ENCODE measurements at places on chromosomes 5 and 9.
A peak's percentile ranks its signal among the peaks of the same experiment; 100 is the strongest.

GRCh38 chr9:133957328-133957727, 34.8 kb downstream of the VAV2 start:
- peaks cover 72% of the 10 kb centered on the region for H3K4me1 ChIP-seq
- no peaks in the 10 kb centered on the region for H3K36me3 ChIP-seq
- no peaks in the 10 kb centered on the region for H3K27me3 ChIP-seq
- no peak for DNase-seq
- H3K4me3 ChIP-seq, result no peak overlapping the region

- H3K27me3 ChIP-seq, result no peaks in the 10 kb centered on the region
- DNase-seq, result no peak
- no peaks in the 10 kb centered on the region for H3K4me1 ChIP-seq
- no peak overlapping the region for H3K4me3 ChIP-seq
- no peak overlapping the region for H3K27ac ChIP-seq
- H3K36me3 ChIP-seq, result no peaks in the 10 kb centered on the region
These were observed 48.5 kb downstream of the ADAMTS19 start for GRCh38 chr5:129508606-129509005.

DNA sequence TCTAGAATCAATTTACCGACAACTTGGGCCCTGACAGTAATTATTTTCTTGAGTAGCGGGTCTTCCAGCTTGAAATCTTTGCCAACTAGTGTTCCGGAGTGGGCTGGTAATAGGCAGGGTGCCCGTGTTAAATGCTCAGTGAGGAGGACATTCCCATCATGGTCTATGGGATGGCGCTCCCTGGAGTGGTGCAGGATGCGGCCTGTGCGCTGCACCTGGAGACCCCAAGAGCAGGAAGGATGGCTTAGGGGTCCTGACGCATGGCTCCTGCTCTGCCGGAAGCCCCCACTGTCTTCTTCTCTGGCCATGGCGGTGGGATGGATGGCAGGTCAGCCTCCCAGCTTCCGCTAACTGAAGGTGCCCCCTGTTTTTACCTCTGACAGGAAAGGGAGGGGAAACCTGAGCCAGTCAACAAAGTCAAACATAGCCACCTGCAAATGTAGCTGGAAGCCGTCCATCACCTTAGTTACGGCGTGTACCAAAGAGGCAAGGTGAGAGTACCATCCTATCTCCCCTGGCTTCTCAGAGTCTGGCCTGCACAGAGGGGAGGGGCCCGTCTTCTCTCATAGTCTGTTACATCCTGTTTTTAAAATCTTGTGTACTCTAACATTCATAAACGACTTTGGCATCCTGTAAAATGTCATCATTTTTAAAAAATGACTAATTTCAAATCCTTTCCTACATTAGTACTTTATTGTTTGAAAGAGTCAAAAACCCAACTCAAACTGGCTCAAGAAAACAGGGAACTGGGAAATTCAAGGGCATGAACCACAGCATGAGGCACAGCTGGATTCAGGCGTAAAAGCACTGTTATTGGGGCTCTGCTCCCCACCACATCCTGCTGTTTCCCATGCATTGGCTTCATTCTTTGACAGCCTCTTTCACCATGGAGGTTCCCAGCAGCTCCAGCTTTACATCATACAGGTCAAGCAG, 28.5 kb upstream of the UNC5A start:
- DNase-seq, result no peak
- no peak overlapping the region for H3K4me3 ChIP-seq
- no peaks in the 10 kb centered on the region for H3K27me3 ChIP-seq
- H3K27ac ChIP-seq, result peak overlapping the region; percentile 80

DNA sequence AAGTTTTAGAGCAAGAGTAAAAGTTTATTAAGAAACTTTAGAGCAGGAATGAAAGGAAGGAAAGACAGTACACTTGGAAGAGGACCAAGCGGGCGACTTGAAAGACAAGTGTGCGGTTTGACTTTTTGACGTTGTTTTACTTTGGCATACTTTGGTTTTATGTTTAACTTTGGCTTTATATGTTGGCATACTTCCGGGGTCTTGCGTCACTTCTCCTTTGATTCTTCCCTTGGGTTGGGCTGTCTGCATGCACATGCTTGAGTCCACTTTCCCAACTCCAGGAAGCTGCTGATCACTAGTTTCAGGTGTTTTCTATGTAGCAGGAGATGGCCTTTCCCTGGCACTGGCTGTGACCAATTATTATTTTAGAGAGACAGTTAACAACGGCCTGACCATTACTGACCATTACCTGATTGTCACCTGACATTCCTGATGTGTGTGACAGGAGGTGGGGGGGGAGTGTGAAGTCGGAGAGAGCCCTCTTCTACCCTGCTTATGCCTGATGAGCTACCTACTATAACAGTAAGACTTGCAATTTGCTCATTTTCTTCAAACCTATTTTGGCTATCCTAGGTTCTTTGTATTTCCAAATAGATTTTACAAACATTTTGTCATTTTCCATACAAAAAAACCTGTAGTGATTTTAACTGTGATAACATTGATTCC, 45.5 kb downstream of the TNFSF8 start:
- peak overlapping the region; percentile 49 for H3K27ac ChIP-seq
- H3K27me3 ChIP-seq, result no peaks in the 10 kb centered on the region
- no peak overlapping the region for H3K4me3 ChIP-seq
- DNase-seq, result peak; percentile 42
- no peaks in the 10 kb centered on the region for H3K36me3 ChIP-seq
- H3K4me1 ChIP-seq, result peaks cover 5% of the 10 kb centered on the region

DNA sequence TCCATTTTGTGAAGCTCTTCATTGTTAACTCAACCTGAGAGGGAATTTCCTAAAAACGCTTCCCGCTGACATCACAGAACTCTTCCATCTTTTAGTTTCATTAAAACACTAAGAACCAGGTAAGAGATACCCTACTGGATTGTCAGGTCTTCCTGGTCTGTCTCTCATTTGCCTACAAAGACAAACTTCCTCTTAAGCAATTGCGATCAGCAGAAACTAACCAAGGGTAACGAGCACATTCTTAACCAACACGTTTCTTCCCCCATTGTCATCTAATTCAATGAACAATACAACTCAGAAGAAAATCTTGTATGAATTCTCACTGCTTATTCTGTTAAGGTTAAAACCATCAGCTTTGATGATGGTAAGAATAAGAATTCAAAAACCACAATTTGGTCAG, 6.6 kb downstream of the FBXW11 start:
- H3K4me3 ChIP-seq, result no peak overlapping the region
- peaks cover 6% of the 10 kb centered on the region for H3K4me1 ChIP-seq
- no peak for DNase-seq
- H3K27me3 ChIP-seq, result no peaks in the 10 kb centered on the region

DNA sequence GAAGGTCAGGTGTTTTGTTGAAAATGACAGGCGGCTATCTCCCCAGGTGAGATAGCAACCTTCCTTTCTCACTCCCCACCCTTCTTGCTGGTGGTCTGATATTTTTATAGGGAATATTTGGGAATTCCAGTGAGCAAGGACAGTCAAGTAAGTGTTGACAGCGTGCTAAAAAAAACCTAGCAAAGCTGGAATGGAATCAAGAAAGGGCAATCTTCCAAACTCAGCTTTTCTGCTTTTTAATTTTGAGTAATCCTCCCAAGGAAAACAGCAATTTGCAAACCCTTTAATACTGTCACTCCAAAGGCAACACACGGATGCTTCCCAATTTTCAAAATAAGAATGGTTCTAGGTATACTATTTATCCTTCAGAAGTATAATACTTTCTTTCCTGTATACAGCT, 143.7 kb upstream of the PCA3 start:
- H3K4me1 ChIP-seq, result no peaks in the 10 kb centered on the region
- H3K27ac ChIP-seq, result no peak overlapping the region
- no peak overlapping the region for H3K4me3 ChIP-seq
- no peaks in the 10 kb centered on the region for H3K27me3 ChIP-seq
- H3K36me3 ChIP-seq, result peaks cover 19% of the 10 kb centered on the region

DNA sequence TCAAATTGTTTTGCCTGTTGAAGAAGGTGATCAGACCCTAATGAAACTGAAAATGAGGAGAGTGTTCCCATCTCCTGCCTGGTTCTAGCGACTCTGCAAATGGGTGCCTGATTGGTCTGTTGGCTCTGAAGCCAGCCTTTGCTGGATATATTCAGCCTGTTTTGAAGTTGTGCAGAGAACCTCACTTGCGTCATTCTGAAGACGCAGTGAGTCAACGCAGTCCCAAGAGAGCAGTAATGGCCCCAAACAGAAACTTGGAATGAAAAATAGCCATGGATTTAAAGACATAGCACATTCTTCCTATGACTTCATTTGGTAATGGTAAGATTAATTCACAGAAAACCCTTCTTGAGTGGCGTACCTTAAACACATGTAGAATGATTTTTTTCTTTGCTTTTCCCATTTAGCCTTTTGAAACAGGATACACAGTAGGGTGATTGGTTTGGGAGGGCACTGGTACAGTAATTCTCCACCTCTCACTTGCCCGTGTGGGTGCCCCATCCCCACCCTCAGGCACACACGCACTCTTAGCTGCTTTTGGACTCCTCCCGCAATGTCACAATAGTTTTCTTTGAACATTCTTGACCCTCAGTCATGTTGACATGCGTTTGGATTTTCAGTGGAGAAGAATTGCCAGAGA, 54.1 kb upstream of the ABL1 start:
- H3K4me3 ChIP-seq, result no peak overlapping the region
- peak overlapping the region; percentile 22 for H3K27ac ChIP-seq
- peak; percentile 99 for DNase-seq
- no peaks in the 10 kb centered on the region for H3K27me3 ChIP-seq
- H3K36me3 ChIP-seq, result no peaks in the 10 kb centered on the region
- H3K4me1 ChIP-seq, result peaks cover 16% of the 10 kb centered on the region

DNA sequence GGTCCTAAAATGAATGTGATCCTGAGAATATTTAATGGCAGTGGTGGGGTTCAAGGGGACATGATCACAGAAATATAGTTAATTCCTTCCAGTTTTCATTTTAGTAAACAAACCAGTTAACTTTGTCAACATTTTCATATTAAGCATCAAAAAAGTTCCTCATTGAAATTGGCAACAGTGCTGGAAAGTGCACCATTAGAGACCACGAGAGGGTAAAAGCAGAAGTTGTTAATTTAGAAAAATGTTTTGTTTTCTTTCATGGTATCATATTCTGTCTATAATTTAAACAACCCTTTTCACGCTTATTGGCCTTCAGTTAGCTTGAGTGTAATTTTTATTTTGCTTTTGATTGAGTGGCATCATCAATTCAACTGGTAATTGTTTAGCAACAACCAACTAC, 11.9 kb downstream of the GIN1 start:
- H3K4me3 ChIP-seq, result no peak overlapping the region
- H3K4me1 ChIP-seq, result no peaks in the 10 kb centered on the region
- H3K27me3 ChIP-seq, result no peaks in the 10 kb centered on the region

- no peaks in the 10 kb centered on the region for H3K27me3 ChIP-seq
- H3K36me3 ChIP-seq, result no peaks in the 10 kb centered on the region
- H3K4me1 ChIP-seq, result no peaks in the 10 kb centered on the region
- peak overlapping the region; percentile 20 for H3K27ac ChIP-seq
These were observed 829.6 kb downstream of the TLR4 start for GRCh38 chr9:118533850-118534249.

DNA sequence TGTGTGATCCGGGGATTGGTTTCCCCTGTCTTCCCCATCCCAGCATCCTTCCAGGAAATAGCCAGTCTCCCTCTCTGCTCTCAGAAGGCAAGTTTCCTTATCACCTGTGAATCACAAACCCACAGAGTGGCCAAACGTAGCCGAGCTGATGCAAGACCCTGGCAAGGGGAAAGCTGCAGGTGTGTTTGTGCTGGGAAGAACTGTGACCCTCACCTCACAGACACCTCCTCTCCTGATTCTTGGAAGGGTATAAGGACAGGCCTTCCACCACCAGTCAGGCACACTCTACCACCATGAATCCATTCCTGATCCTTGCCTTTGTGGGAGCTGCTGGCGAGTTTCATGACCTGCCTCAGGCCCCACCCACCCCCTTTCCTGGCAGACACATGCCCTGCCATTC, at the start of gene PRSS3:
TSS of gene PRSS3 (plus strand) at position 281 of the 400 bp plus-strand sequence. CDS start at position 294, 13 bp downstream.
- peaks cover 39% of the 10 kb centered on the region for H3K27me3 ChIP-seq
- no peak for DNase-seq
- H3K4me3 ChIP-seq, result no peak within 1 kb of the TSS
- no peaks in the 10 kb centered on the region for H3K4me1 ChIP-seq
- no peak within 1 kb of the TSS for H3K27ac ChIP-seq

DNA sequence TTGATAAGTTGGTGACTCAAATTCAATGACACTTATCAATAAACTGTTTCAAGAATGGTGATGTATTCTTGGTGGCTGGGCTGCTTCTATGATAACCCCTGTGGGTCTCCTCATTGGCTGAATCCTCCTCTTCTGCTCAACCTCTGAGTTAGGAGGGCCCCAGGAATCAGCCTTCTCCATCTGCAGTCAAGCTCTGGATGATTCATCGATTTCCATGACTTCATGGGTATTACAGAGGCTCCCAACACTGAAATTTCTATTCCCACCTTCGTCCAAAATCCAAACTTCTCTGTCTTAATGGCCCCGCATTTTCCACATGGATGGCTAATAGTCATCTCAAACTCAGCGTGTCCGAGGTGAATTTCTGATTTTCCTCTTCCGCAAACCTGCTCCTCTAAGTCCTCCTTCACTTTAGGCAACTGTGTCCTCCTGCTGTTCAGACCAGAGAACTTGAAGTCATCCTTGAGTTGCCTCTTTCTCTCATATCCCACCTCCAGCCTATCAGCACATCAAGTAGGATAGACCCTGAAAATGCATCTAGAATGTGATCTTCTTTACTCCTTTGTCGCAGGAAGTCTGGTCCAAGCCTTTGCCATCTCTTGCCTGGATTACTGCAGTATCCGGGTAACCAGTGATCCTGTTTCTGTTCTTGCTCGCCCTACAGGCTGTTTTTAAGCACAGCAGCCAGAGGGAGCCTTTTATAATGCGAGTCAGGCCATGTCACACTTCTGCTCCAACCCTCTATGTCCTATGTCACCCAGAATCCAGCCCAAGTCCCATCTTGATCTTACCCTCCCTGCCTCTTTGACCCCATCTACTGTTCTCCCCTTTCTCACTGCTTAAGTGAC, 41.4 kb upstream of the IL7R start:
- DNase-seq, result peak; percentile 24
- no peak overlapping the region for H3K4me3 ChIP-seq
- no peaks in the 10 kb centered on the region for H3K4me1 ChIP-seq
- H3K27ac ChIP-seq, result no peak overlapping the region
- no peaks in the 10 kb centered on the region for H3K27me3 ChIP-seq

- no peak for DNase-seq
- peaks cover 27% of the 10 kb centered on the region for H3K36me3 ChIP-seq
- H3K4me1 ChIP-seq, result peaks cover 1% of the 10 kb centered on the region
- H3K4me3 ChIP-seq, result no peak overlapping the region
These were observed 16.1 kb upstream of the LNPEP start for GRCh38 chr5:96919754-96920197.

- H3K27me3 ChIP-seq, result no peaks in the 10 kb centered on the region
- H3K4me1 ChIP-seq, result no peaks in the 10 kb centered on the region
- no peak overlapping the region for H3K27ac ChIP-seq
- no peak for DNase-seq
- no peaks in the 10 kb centered on the region for H3K36me3 ChIP-seq
- no peak overlapping the region for H3K4me3 ChIP-seq
These were observed 299.8 kb downstream of the TMEM38B start for GRCh38 chr9:105993921-105994715.

- H3K27ac ChIP-seq, result no peak overlapping the region
- peaks cover 3% of the 10 kb centered on the region for H3K4me1 ChIP-seq
- no peak overlapping the region for H3K4me3 ChIP-seq
- no peak for DNase-seq
- H3K36me3 ChIP-seq, result no peaks in the 10 kb centered on the region
These were observed 247.4 kb downstream of the SMARCA2 start for GRCh38 chr9:2262386-2263071.

GRCh38 chr9:85700330-85700729, 41.4 kb downstream of the AGTPBP1 start:
- no peaks in the 10 kb centered on the region for H3K4me1 ChIP-seq
- DNase-seq, result no peak
- H3K27me3 ChIP-seq, result no peaks in the 10 kb centered on the region
- H3K27ac ChIP-seq, result no peak overlapping the region
- H3K4me3 ChIP-seq, result no peak overlapping the region
- no peaks in the 10 kb centered on the region for H3K36me3 ChIP-seq

GRCh38 chr5:10576790-10577189, 12.9 kb downstream of the ANKRD33B start:
- DNase-seq, result no peak
- H3K27me3 ChIP-seq, result no peaks in the 10 kb centered on the region
- no peak overlapping the region for H3K4me3 ChIP-seq
